IMR-90 (cell line): ENCODE measurements at places on chromosomes 3 and 15. TPM values are rescaled to one million over a fixed set of nuclear protein-coding genes. Genes with fewer than 3 reads are reported as not detected.

Gene SPTBN5
- total RNA-seq = under 0.01 TPM in 2 replicates

Gene DUOXA2
- total RNA-seq = not detected in 2 replicates

Gene PPM1M
- 12.2 and 13.1 TPM in 2 replicates for total RNA-seq

- no peaks in the 10 kb centered on the region for H3K36me3 ChIP-seq
- H3K27me3 ChIP-seq = no peaks in the 10 kb centered on the region
- peaks cover 2% of the 10 kb centered on the region; the same call in 1 of the 2 replicates for H3K4me1 ChIP-seq
- no peak overlapping the region for H3K4me3 ChIP-seq
- no peak for DNase-seq
These were observed 25.9 kb downstream of the CCDC32 start for GRCh38 chr15:40538976-40539375.

GRCh38 chr3:190497811-190498210 lies 16.1 kb upstream of the IL1RAP start:
- no peaks in the 10 kb centered on the region for H3K4me1 ChIP-seq
- no peaks in the 10 kb centered on the region for H3K36me3 ChIP-seq
- DNase-seq = no peak
- H3K4me3 ChIP-seq = no peak overlapping the region
- H3K27me3 ChIP-seq = no peaks in the 10 kb centered on the region; the same call in 1 of the 2 replicates

DNA sequence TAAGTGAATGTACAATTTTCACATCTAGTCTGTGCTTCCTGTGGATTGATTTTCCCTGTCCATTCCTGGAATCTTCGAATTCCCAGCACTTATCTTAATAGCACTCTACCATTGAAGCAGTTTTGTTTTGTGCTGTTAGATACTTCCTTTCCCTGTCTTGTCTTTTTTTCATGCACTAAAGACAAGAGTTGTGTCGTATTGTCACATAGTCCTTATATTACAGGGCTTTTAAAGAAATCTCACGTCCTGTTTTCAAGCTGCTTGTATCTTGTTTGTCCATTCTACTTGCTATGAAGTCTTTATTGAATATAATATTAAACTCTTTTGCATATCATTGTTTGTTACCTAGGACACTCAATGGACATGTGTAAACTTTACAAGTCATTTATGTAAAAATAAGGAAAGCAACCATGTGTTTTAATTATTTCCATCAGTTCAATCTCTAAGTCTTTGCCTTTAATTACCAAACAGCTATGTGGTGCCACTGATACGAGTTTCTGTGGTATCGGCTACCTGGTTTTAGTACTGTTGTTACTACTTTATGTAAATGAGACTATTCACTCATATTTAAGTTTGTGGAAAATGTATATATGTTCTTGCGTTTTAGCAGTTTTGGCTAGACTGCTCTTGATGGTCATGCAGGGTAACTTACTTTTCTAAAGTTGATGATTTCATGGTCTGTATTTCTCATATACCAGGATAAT lies 10.3 kb downstream of the PIK3CA start:
- H3K27me3 ChIP-seq = no peaks in the 10 kb centered on the region
- H3K4me3 ChIP-seq = no peak overlapping the region
- H3K27ac ChIP-seq = no peak overlapping the region
- 0 out of 2 replicates have a peak, but pooled peaks cover 1% of the 10 kb centered on the region for H3K4me1 ChIP-seq
- no peaks in the 10 kb centered on the region for H3K36me3 ChIP-seq

- no peak for DNase-seq
- no peak overlapping the region for H3K27ac ChIP-seq
- no peaks in the 10 kb centered on the region for H3K27me3 ChIP-seq
- no peak overlapping the region for H3K4me3 ChIP-seq
- no peaks in the 10 kb centered on the region for H3K4me1 ChIP-seq
These were observed 190.3 kb upstream of the LMCD1 start for GRCh38 chr3:8311321-8311720.
